ENCODE measurements at places on chromosomes 6 and 20.
A peak's percentile ranks its signal among the peaks of the same experiment; 100 is the strongest.

GRCh38 chr6:122066200-122066599 is 333.3 kb upstream of the HSF2 start:
- no peak for DNase-seq

GRCh38 chr6:89612121-89612520 is 26.4 kb downstream of the LYRM2 start:
- DNase-seq: no peak

GRCh38 chr20:51497542-51498467 is 44.7 kb downstream of the NFATC2 start:
- peak; percentile 34 for DNase-seq

GRCh38 chr6:95948324-95948723 is 67.5 kb upstream of the FUT9 start:
- no peak for DNase-seq

- DNase-seq: no peak
These were observed 53.4 kb upstream of the TMEM30A start for GRCh38 chr6:75337835-75338580.

GRCh38 chr20:34164381-34164984 is 52.4 kb upstream of the EIF2S2 start:
- DNase-seq: no peak

DNA sequence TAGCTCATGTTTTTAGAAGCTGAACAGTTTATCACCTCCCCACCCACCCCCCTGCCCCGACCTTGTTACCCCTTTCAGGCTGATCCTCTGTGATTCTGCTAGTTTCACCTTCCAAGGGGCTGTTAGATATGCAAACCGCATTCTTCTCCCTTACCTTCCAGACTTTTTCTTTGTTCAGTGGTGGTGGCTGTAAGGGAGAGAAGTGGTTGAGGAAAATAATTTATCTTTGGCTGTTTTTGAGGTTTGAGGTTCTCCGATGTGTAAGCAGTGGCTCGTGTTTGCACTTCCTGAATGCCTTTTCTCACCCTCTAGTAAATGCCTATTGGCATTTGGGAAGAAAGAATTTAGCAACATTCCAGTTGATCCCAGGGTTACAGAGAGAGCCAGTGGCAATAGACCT is 69.4 kb upstream of the KCNG1 start:
- no peak for DNase-seq

DNA sequence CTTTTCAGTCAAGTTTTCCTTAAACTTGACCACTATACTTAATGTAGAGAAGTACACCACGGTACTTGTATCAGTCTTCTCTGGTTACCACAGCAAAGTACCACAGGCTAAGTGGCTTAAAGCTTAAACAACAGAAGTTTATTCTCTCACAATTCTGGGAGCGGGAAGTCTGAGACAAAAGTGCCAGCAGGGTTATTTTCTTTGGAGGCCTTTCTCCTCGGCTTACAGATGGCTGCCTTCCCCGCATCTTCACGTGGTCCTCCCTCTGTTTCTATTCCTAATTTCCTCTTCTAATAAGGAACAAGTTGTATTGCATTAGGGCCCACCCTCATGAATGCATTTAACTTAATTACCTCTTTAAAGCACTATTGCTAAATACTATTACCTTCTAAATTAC is 258.0 kb downstream of the PLCB1 start:
- no peak for DNase-seq

- no peak for DNase-seq
These were observed 3.8 kb upstream of the EEF1A2 start for GRCh38 chr20:63502671-63503172.
